ENCODE measurements at places on chromosomes 3 and 15.
A peak's percentile ranks its signal among the peaks of the same experiment; 100 is the strongest.

DNA sequence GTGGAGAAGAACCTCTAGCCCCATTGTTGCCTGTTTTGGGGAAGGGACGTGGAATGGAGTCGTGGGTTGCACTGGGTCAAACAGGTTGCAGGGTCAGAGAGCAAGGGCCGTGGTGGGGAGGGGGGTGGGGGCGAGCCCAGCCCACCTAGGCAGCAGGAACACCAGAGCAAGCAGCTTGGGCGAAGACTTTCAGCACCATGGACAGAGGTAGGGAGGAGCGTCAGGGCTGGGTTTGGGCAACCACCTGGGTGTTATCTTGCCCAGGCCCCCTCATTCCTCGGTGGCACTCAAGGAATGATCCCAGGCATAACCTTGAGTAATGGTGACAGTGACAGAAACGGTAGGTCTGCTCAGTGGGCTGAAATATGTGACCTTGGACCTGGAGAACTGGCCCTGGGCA is 45.9 kb upstream of the TMEM115 start:
- no peak for DNase-seq

DNA sequence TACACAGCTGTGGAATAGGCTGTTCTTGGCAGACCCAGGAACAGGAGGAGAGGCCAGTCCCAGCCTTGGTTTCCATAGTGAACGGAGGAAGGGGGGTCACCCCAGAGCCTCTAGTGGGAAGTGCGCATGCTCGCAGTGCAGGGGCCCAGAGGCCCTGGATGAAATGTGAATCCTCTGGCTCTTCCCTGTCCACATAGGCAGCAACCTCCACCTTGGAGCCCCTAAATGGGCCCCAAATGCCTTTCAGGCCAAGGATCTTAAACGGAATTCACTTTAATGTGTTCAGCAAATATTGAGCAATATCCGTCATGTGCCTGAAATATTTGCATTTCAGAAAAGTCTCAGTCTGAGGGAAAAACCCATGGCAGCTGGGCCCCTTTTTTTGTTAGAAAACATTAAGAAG is 3.3 kb upstream of the NDN start:
- no peak for DNase-seq

DNA sequence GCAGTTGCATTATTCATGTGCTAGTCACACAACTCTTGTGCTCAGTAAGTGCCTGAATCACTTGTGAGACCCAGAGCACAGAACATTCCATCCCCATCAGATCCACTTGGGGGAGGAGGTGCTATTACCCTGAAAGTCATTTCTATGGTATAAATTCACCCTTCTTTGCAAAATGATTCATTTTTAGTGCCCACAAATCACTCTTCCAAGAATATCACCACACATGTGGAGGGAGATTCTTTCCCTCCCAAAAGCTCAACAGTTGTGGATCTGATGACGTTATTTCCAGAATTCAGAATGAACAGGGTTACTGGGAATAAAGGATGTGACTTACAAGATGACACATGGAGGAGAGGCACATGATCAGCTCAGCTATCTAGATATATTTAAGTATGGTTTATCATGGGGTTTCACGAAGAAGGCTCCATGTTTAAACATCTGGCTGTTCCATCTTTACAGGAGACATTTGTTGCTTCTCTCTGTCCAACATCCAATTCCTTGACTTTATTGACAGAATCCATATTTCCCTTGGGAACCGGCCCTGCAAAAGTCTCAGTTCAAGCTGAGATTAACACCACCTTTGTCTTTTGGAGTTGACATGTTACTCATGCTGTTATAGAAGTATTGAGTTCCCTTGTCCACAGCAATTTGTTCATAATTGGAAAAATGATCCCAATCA is 214.2 kb upstream of the PROK2 start:
- DNase-seq: no peak

DNA sequence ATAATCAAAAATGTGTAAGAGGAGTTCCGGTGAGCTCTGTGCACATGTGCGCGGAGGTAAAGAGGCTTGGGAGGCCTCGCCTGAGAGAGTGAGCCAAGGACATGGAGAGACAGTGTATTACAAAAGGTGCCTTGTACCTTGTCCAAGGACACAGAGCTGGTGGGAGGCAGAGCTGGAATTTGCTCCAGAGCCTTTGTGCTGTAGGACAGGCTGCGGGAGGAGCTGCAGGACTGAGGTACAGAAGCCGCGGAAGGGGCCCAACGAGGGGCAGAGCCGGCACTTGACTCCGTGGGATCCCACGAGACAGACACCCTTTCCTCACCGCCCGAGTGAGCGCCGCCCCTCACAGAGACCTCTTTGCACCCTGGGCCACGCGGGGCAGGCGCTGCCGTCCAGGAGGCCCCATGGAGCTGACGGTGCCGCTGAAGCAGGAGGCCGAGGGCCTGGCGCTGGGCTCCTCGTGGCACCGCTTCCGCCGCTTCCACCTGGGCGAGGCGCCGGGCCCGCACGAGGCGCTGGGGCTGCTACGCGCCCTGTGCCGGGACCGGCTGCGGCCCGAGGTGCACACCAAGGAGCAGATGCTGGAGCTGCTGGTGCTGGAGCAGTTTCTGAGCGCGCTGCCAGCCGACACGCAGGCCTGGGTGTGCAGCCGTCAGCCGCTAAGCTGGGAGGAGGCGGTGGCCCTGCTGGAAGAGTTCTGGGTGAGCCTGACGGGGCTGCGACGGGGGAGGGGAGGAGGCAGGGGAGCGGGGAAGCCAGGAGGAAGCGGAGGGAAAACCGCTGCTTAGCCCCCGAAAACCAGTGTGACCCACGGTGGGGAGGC is 68.7 kb downstream of the SLTM start:
- DNase-seq: no peak

DNA sequence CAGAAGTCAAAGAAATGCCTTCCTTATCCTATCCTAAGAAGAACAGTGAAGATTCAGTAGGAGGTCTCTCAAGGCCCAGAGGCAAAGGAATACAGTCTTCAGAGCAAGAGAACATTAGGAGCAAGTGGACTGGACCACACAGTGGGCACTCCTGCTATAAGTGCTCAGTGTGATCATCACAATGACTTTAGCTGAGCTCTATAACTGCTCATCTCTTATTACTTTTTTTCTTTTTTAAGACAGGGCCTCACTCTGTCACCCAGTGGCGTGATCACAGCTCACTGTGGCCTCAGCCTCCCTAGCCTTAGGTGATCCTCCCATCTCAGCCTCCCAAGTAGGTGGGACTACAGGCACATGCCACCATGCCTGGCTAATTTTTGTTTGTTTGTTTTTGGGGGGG is 48.1 kb downstream of the COL8A1 start:
- no peak for DNase-seq

GRCh38 chr15:62306851-62307504 is 141.9 kb upstream of the C2CD4B start:
- no peak for DNase-seq

GRCh38 chr3:129961141-129961541 is 13.4 kb upstream of the TRH start:
- DNase-seq: no peak

GRCh38 chr15:48006031-48006511 is 114.7 kb upstream of the SLC24A5 start:
- DNase-seq: no peak

- no peak for DNase-seq
Measured at GRCh38 chr15:93348711-93349545, 259.9 kb upstream of the RGMA start.

GRCh38 chr3:125125821-125126245 is 70.0 kb upstream of the HEG1 start:
- DNase-seq: no peak

DNA sequence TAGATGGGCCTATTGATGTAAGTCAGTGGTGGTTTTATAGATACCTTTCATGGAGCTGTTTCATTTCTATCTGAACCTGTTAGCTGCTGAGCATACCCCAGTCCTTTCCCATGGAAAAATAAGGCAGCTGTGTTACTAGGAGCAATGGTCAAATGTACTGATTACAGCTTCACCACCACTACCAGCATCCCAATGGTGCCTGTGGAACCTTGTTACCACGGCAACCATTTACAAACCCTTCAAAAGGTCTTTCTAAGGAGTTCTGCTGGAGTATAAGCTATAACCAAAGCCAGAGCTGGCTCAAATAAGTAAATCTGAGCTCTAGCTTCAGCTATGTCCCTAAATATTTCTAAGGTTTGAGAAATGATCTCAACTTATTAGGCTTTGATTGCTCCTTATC is 133.4 kb upstream of the ACP3 start:
- no peak for DNase-seq

DNA sequence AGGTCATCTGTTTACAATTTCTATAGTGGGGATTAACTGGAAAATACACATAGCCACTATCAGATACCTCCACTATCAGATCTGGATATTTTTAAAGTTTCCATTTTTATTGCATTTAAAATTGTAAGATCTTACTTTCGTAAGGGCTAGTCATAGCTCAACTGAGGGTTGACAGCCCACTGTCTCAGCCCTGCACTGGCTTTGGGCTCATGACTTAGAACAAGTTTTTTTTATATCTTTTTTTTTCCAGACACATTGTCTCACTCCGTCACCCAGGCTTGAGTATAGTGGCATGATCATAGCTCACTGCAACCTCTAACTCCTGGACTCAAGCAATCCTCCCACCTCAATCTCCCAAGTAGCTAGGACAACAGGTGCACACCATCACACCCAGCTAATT is 48.8 kb upstream of the DNAJC13 start:
- DNase-seq: no peak

GRCh38 chr15:23370578-23370977 is 16.0 kb downstream of the GOLGA8S start:
- no peak for DNase-seq

- DNase-seq: no peak
Measured at GRCh38 chr3:101010296-101010695, 17.1 kb upstream of the ABI3BP start.

DNA sequence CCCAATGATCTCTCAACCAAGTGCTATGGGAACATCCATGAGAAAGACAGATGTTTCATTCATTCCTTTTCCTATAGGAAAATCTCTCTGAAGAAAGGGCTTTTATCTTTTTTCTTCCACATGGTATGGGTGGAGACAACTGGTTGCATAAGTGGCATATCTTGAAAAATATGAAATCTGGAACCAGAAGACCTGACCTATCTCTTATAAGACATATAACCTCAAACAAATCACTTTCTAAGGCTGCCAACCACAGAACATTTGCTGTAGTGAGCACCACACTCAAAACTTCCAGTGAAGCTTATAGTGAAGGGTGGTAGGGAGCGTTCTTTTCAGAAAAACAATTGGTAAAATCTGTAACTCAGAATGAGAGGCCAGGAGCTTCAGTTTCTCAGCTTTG is 58.5 kb downstream of the SHQ1 start:
- no peak for DNase-seq

- no peak for DNase-seq
Measured at GRCh38 chr3:187629711-187630110, 40.5 kb downstream of the SST start.

DNA sequence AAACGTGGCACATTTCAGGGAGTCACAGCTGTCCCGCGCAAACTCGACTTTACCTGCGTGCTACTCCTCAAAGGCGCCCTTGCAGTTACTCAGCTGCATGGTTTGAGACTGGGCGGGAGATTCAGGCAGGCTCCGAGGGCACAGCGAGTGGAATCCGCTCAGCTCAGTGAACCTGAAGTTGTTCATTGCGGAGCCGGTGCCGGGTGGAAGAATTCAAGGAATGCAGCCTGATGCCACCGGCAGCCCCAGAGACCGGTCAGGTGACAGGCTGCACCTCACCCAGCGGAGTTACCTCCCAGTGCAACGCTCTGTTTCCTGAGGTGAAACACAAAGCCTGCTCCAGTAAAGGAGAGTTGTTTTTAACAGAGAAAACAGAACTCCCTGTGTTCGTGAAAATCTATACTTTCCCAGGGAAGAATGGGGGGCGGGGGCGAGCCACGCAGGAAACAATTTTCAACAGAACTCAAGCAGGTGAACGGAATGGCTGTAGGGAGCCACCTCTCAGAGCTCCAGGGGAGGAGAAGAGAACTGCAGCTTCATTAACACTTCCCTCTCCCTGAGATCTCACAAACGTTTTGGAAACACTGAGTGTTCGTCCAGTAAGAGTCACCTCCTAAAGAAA is 3.8 kb downstream of the VEPH1 start:
- no peak for DNase-seq

DNA sequence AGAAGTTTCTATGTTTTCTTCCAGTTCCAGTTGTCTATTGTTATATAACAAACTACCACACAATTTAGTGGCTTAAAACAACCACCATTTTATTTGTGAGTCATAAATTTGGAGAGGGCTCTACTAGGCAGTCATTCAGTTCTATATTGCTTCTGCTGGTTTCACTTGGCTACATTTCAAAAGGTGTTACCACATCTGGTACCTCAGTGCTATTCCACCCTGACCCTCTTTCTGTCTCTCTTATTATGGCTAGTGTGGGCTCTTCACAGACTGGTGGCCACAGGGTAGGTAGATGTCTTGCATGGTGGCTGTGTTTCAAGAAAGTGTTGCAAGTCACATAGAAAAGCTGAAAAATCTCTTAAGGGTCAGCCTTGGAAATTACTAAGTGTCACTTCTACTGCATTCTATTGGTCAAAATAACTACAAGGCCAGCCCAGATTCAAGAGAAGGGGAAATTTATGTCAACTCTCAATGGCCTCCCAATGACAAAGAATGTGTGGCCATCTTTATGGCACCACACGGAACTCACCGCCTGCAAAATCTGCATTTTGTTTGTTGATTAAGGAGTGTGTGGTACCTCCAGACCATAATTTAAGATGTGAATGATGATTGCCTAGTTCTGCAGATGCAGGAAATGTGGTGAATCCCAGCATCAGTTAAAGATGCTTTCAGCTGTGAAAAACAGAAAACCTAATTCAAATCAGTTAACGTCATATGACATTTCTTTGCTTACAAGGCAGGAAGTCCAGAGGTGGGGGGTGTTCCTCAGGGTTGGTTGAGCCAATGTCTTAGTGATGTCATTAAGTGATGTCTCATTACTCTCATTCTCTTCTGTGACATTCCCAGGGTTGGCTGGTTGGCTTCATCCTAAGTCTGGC is 105.8 kb upstream of the RASGRP1 start:
- DNase-seq: peak; percentile 7

GRCh38 chr3:157075693-157076420 is 84.1 kb downstream of the CCNL1 start:
- DNase-seq: no peak

- DNase-seq: no peak
Measured at GRCh38 chr3:177665122-177665808, 468.0 kb upstream of the TBL1XR1 start.

- no peak for DNase-seq
Measured at GRCh38 chr3:30011237-30011803, 595.1 kb upstream of the TGFBR2 start.

DNA sequence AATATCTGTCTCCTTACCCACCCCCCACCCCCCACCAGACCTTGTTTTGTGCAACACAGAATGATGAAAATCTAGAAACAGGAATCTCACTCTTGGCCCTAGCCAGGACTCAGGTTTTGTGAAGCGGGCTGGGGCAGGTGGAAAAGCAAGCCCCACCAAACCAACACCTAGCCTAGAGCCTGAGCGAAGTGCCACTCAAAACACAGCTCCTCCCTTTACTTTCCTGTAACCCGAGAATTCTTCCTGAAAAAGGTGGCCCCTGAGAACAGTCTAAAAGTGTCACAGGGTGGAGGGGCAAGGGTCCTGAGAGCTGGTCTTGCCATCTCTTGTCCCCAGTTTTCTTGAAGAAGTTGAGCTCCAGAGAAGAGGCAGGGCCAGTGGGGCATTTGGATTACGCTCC is 17.4 kb upstream of the RPUSD3 start:
- DNase-seq: no peak

GRCh38 chr3:36147934-36148558 is 232.3 kb upstream of the STAC start:
- DNase-seq: no peak
